ENCODE measurements at places on chromosomes 12 and 14.
A peak's percentile ranks its signal among the peaks of the same experiment; 100 is the strongest.

DNA sequence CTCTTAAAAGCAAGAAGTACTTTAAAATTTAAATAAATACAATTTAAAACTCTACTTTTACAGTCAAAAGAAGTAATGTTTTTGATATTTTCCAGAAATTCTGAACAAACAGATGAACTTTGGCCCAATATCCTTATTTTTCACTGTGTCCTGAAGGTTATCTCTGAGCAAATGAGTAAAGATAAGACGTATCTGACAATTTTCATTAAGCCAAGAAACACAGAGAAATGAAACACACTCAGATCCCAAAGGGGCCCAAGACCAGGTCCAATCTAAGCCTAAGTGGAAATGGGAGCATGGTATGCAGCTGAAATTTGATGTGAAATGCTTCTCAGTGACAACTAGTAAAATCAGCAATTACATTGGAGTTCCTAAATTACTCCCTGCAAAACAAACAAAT lies 105.6 kb upstream of the COCH start:
- DNase-seq = no peak

GRCh38 chr12:76244300-76244699 lies 103.9 kb downstream of the BBS10 start:
- no peak for DNase-seq

GRCh38 chr14:102015771-102016170 lies 51.4 kb downstream of the DYNC1H1 start:
- no peak for DNase-seq

DNA sequence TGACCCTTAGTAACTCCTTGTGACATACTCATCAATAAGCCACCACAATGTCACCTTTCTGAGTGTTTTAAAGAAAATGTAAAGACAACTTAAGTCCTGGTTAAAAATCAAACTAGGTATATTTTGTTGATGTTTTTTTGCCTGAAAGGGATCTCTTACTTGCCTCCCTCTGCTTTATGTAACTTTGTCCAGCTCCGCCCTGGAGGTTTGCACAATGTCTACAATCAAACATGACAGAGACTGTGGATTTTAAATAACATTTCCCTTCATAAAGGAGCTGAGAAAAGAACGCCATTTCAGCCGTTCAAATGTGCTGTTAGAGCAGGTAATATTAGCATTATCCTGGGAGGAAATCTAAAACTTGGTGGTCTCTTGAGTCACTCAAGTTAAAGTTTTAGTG lies 613.9 kb downstream of the SOX5 start:
- DNase-seq = no peak

DNA sequence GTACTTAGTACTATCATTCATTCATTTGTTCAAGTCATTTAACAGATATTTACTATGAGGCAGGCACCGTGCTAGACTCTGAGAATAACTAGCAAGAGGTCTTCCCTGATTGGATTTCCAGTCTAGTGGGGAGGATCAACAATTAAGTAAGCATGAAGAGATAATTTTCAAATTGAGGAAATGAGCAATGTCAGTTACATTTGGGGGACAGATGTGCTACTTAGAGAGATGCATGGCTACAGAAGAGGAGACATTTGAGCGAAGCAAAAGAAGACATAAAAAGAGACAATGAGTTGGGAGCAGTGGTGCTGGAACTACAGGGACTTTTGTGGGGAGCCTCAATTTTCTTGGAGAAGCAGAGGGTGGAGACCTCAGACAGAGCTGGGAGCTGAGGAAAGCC lies 7.7 kb downstream of the KCNA5 start:
- DNase-seq = no peak

DNA sequence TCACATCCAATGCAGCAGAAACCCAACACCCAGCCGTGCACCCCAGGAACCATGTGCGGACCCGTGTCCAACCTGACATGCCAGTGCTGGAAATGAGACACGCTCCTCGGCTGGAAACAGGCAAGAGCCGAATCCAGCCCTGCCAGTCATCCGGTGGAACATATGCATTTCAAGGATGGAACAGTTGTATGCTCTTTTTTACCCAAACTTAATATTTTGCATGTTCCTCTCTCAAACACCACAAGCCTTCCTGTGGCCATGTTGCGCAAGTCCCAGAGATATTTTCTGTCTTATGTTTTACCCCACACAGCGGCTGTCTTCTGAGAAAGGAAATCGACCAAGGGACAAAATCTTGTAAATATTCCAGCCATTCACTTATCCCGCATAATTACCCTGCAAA lies 196.9 kb downstream of the BCL11B start:
- no peak for DNase-seq

DNA sequence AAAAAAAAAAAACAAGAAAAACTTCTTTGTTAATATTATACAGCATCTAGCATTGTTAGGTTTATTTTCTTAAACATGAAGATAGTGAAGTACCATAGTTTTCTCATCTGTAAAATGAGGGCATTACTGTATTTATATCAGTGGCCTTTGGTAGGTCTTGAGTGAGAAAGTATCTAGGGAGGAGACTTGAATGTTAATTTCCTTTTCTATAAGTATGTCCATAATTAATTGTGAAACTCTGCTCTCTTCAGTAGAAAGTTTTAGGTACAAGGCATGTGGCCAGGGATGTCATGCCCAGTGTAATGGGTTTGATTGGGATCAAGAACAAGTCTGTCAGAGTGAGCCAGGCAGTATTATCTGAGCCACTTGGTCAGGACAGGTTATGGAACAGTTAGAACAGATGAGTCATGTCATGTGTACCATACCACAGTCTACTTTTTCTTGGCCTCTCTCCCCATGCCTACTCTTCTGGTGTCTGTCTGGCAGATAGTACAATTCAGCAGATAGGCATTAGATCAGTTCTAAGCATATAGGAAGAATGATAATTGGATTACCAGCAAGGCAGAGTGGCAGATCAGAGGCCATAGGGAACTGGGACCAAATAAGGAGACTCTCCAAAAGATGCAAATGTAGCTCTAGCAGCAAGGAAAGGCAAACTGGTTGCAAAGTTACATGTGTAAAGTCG lies 30.4 kb downstream of the FBXO34 start:
- DNase-seq = no peak

DNA sequence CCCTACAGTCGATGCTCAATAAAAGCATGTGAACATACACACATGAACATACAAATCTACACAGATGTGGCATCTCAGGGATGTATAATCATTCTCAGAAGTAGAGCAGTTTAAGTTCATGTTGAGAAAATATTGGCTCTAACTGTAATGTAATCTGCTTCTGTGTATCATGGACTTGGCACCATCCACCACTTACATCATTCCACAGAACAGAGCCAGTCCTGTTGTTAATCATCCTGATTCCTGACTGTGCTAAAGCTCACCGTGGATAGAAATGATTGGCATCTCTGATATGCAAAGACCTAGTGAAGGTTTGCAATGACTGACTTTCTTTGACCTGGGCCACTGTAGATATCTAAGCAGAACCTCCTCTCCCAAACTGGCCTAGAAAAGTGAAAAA lies 1141.3 kb downstream of the BCL11B start:
- DNase-seq = no peak

- no peak for DNase-seq
Measured at GRCh38 chr12:79939728-79940310, 4.9 kb upstream of the PPP1R12A start.

DNA sequence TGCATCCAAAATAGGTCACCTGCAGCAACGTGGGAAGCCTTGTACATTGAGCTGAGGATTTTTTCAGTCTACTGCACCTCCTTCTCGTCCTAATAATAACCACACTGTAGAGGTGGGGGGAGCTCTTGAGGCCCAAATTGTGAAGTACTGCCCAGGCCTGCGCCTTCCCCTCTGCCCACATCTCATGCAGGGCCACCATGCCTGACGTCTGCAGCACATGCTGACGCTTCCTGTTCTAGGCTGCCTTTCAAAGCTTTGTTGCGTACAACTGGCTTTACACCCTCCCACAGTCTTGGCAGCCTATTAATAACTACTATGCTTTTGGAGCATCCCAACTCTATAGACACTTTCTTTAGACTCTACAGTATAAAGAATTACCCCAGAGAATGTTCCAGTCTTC lies 26.5 kb upstream of the TTC7B start:
- DNase-seq = no peak

DNA sequence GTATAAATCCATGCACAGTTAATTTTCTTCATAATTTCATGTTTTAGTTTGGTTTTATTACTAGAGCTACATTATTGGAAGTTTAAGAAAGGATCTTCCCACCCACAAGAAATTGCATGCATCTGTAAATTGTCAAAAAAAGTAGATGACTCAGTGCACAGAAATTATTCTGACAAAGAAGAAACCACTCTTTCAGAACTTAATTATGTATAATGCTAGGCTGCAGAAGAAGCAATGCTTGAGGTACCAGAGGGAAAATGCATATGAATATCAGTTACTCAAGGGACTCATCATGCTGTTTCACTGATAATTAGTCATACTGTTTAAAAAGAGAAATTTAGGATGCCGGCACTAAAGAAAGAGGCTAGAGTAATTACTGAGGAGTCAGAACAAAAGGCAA lies 147.0 kb downstream of the SLC16A7 start:
- no peak for DNase-seq

- no peak for DNase-seq
Measured at GRCh38 chr12:96121271-96121711, 72.9 kb upstream of the ELK3 start.

DNA sequence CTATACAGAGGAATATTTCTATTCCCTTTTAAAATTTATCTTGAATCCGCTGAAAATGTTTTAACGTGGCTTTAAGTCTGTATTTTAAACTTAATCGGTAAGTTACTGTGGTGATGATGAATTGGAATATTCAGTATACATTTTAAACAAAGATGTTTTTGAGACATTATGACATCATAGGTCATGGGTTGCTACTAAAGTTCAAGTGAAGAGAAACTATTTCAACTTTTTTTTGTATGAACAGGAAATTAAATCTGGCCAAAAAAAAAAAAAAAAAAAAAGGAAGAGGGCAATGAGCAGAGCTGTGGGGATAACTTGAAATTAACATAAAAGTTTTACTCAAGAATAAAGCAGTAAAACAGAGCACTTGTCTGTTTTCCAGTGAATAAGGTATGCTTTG lies 109.0 kb downstream of the PLEKHA5 start:
- DNase-seq = no peak

- no peak for DNase-seq
Measured at GRCh38 chr14:104694991-104695659, 5.7 kb downstream of the INF2 start.

DNA sequence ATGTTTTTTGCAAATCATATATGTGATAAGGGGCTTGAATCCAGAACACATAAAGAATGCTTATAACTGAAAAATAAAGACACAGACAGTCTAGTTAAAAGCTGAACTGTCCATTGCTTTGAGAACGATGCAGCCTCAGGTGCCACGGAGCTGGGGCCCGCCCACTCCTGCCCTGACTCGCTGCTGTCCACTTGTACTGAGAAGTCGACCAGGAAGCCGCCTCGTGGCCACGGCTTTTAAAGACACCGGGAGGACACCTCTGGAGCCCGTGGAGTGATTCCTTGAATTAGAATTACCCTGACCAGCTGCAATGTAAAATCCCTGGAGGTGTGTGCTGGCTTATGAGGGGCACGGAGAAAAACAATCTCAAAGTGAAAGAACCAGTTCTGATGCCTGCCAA lies 23.9 kb upstream of the TEX22 start:
- DNase-seq = no peak

DNA sequence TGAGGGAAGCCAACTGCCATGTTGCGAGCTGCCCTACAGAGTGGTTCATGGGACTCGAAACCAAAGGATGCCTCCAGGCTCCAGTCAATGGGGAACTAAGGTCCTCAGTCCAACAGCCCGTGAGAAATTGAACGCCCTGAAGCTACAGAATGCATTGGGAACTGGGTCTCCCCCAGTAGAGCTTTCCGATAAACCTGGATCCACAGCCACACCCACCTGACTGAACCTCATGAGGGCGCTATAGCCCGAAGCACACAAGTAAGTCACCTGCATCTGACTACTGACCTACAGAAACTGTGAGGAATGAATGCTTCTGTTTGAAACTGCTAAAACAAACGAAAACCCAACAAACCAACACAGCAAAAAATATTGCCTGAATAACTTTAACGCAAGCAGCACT lies 1297.7 kb downstream of the AACS start:
- DNase-seq = no peak

DNA sequence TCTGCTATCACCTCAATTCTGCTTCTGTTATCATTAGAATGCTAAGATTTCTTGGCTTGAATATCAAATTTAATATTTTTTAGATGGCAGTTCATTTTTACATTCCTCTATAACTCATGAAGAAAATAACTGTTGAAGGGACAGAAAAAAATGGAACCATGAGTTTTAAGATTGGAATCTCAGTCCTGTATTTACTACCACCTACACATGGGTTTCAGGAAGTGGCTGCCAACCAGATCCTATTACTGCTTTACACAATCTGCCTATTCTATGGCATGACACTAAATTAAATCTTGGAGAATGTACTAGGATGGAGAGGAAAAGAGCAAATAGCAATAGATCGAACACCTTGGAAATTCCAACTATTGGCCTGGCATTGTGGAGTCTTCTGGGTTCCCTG lies 140.8 kb downstream of the DUSP6 start:
- no peak for DNase-seq

DNA sequence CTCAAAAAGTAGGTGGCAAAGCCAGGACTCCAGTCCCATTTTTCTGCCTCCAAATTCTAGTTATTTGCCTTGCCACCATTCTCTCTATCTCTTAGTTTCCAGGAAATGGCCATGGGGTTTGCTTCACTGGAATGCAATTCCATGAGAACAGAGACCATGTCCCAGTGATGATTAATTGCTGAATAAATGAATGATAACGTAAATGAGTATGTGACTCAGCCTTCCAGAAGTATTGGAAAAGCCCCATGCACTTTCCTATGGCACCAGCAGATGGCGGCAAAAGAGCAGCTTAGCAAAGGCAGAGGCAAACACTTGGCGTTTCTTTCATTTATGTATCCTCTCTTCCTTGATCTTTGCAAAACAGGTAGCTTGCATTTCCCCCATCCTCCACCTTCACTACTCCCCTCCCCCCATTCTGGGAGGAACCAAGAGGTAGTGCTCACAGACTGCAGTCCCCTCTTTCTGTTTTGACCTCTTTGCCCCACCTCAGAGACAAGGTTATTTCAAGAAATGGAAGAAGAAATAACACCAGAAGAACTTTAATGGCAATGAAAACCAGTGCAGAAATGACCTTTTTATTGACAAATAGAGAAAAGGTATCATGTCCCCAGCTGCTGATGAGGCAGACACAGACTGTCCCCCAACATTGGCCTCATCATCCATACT lies 21.3 kb downstream of the TBX3 start:
- DNase-seq = peak; percentile 83

GRCh38 chr14:42715316-42715715 lies 1108.6 kb downstream of the LRFN5 start:
- no peak for DNase-seq
